Upper lobe of right lung (tissue), 1 donor: ENCODE measurements at places on chromosomes 7 and 10. TPM values are rescaled to one million over a fixed set of nuclear protein-coding genes. Genes with fewer than 3 reads are reported as not detected.

DNA sequence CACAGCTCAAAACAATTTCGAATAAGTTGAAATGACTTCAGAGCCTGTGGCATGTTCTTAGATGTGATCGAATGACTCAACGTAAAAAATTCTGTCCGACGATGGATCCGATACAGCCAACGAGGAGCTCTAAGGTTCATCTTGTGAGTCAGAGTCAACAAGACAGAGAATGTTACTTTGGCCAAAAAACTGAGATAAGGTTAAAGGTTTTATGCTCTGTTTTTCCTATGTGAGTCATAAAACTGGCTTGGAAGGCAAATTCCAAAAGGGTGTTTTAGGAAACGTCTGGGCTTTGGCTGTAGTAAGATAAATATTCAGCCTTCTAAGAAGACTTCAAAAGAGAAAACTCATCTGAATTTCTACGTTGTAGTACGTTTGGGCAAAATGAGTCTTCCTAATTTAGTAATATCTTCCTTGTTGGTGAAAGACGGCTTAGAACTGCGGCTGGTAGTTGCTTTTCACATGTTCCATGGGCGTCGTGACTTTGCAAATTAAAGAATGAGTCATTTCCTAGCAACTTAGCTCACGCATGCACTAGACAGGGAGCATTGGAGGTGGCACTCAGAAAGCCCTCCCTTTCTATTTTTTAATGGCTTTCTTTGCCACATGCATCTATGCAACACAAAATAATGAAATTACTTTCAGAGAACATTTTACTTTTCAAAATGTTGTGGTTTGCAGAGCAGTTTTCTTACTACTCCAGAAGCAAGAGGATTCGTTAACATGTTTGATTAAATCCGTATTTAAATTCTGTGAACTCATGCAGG is 28.2 kb downstream of the PFKP start:
- peak overlapping the region; percentile 80 for H3K27ac ChIP-seq
- DNase-seq, result no peak
- H3K36me3 ChIP-seq, result no peaks in the 10 kb centered on the region
- peak overlapping the region; percentile 14 for H3K4me3 ChIP-seq

- peaks cover 8% of the 10 kb centered on the region for H3K4me1 ChIP-seq
- no peaks in the 10 kb centered on the region for H3K36me3 ChIP-seq
- no peak for DNase-seq
- no peak overlapping the region for H3K27ac ChIP-seq
- H3K4me3 ChIP-seq, result no peak overlapping the region
Measured at GRCh38 chr10:78316451-78316931, 282.8 kb downstream of the RPS24 start.

DNA sequence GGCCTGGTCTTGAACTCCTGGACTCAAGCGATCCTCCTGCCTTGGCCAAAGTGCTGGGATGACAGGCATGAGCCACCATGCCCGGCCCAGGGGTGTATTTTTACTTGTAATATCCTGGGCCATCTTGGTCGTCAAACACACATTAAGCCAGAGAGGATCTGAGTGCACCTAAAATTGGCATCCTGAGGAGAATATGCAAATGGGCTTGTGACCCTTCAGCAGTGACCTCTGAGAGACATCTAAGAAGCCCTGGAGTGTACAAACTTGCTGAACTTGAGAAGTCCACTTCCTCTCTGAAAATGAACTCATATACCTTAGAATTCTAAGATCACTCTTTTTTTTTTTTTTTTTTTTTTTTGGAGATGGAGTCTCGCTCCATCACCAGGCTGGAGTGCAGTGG is 372.0 kb upstream of the C7orf33 start:
- H3K4me3 ChIP-seq, result no peak overlapping the region
- no peak overlapping the region for H3K27ac ChIP-seq
- no peaks in the 10 kb centered on the region for H3K36me3 ChIP-seq
- no peak for DNase-seq

DNA sequence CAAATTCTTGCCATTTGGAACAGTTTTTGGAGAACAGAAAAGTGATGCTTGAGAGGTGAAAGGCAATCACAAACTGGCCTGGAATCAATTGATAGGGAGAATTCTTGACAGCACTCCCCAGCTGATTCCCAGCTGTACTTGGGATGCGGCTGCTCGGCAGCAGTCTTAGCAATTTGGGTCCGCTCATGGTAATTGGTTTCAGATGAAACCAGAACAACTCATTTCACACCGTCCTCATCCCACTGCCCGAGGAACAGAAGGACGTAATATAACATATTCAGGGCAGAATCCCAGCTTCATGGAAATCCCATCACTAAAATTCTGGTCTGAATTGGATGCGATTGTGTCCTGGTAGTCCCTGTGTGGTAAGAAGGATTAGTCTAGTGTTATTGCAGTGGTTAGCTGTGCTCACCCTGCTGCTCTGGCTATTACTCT is 223.3 kb upstream of the FERD3L start:
- H3K27ac ChIP-seq, result no peak overlapping the region
- H3K27me3 ChIP-seq, result no peaks in the 10 kb centered on the region
- H3K4me3 ChIP-seq, result no peak overlapping the region
- no peaks in the 10 kb centered on the region for H3K4me1 ChIP-seq
- no peaks in the 10 kb centered on the region for H3K36me3 ChIP-seq

- no peak overlapping the region for H3K27ac ChIP-seq
- no peak overlapping the region for H3K4me3 ChIP-seq
- no peaks in the 10 kb centered on the region for H3K27me3 ChIP-seq
- H3K36me3 ChIP-seq, result no peaks in the 10 kb centered on the region
- DNase-seq, result no peak
- peaks cover 10% of the 10 kb centered on the region for H3K4me1 ChIP-seq
Measured at GRCh38 chr10:126732308-126732707, 61.8 kb upstream of the C10orf90 start.

DNA sequence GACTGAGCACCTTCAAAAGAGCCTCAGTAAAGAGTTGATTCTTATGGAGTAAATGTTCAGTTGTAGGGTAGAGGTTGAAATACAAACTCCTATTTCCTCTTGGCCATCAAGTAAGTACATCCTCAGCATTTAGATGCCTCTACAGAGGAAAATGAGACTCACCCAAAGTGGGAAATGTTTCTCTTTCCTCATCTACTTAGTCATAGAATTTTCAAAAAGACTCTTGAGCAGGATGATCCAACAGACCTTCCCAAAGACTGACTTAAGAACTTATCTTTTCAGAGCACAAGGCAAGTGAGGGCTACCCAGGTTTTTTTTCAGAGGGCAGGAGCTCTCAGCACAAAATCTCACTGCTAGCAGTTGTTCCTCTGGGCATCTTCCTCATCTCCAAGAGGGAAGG is 449.1 kb downstream of the KCNMA1 start:
- no peak overlapping the region for H3K4me3 ChIP-seq
- H3K36me3 ChIP-seq, result no peaks in the 10 kb centered on the region
- DNase-seq, result no peak
- no peaks in the 10 kb centered on the region for H3K4me1 ChIP-seq
- H3K27me3 ChIP-seq, result no peaks in the 10 kb centered on the region

DNA sequence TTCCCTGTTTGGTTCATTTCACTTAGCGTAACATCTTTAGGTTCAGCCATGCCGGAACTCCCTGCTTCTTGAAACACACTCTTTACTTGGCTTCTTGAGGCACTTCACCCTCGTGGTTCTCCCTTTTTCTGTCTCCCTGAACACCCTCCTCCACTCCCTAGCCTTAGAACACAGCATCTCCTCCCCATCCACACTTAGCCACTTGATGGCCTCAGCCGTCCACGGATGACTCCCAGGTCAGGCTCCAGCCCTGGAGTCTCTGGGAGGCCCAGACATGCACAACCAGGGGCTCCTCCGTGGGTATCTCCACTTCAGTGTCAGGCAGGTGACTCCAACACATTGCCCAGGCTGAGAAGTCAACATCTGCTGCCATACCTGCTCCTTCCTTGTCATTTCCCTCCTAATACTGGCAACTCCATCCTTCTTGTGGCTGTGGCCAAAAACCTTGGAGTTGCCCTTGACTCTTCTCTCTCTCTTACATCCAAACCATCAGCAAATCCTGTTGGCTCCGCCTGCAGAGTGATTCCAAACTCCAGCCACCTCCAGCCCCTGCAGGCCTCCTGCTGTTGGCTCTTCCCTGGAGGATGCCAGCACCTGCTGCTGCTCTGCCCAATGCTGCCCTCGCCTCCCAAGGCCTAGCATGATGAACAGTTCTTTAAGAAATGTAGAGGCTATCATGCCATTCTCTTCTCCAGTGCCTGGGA is 8.4 kb upstream of the INMT start:
- H3K27ac ChIP-seq, result no peak overlapping the region
- H3K36me3 ChIP-seq, result no peaks in the 10 kb centered on the region
- H3K4me1 ChIP-seq, result no peaks in the 10 kb centered on the region
- no peaks in the 10 kb centered on the region for H3K27me3 ChIP-seq
- H3K4me3 ChIP-seq, result no peak overlapping the region

GRCh38 chr10:13987446-13987845 is 343.3 kb downstream of the FRMD4A start:
- H3K36me3 ChIP-seq, result no peaks in the 10 kb centered on the region
- no peak overlapping the region for H3K27ac ChIP-seq
- H3K27me3 ChIP-seq, result no peaks in the 10 kb centered on the region
- no peak for DNase-seq

DNA sequence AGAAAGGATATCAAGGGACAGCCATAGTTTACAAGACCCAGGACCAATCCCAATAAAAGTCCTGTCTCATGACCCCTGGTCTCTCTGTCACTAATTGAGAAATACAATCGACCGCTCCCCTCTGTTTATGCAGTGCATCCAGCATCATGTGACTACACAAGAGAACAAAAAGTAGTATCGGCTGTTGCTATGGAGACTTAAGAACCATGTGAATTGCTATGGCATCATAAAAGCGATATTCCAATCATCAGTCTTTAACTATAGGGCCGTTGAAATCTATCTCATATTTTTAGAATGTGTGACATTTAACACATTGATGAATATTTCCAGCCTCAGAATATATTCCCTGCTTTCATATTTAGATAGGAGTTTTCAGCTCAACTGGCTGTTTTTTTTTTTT is 139.3 kb downstream of the FRMD4A start:
- no peaks in the 10 kb centered on the region for H3K4me1 ChIP-seq
- H3K36me3 ChIP-seq, result no peaks in the 10 kb centered on the region
- DNase-seq, result no peak
- no peak overlapping the region for H3K27ac ChIP-seq
- no peaks in the 10 kb centered on the region for H3K27me3 ChIP-seq

GRCh38 chr10:46268076-46268881 is 18.5 kb upstream of the ANTXRL start:
- no peaks in the 10 kb centered on the region for H3K4me1 ChIP-seq
- H3K36me3 ChIP-seq, result no peaks in the 10 kb centered on the region
- H3K4me3 ChIP-seq, result peak overlapping the region; percentile 10
- no peaks in the 10 kb centered on the region for H3K27me3 ChIP-seq
- no peak overlapping the region for H3K27ac ChIP-seq
- no peak for DNase-seq

The PLXDC2 gene
- 129 TPM for total RNA-seq

The OR2A5 gene
- not detected for total RNA-seq

The RBM20 gene
- total RNA-seq, result 0.41 TPM
